CD4-positive, alpha-beta T cell treated with Interferon alpha-2 for 1 hour (primary cell): ENCODE measurements at places on chromosomes 5 and 9.

GRCh38 chr5:14326035-14326903 is 183.1 kb downstream of the TRIO start:
- no peak for DNase-seq

GRCh38 chr9:18678821-18679590 is 205.1 kb downstream of the ADAMTSL1 start:
- no peak for DNase-seq

- DNase-seq: no peak
Measured at GRCh38 chr5:171523781-171524180, 104.3 kb downstream of the FGF18 start.

DNA sequence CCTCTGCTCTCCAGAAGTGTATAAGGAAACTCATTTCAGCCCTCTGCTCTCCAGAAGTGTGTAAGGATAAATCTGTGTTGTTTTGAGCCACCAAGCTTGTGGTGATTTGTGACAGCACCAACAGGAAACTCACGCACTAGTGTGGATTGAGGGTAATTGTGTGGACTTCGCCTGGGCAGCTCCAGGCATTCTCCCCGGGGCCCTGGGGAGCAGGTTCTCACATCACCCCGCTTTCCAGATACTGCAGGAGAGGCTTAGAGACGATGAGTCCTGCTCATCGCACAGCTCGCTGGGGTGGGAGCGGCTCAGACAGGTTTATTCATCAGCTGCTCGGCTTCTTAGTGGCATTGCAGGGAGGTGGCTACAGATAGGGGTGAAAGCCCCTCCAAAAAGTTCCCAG is 38.4 kb upstream of the RNF130 start:
- DNase-seq: no peak

GRCh38 chr9:70911791-70912190 is 209.6 kb downstream of the TRPM3 start:
- DNase-seq: no peak

DNA sequence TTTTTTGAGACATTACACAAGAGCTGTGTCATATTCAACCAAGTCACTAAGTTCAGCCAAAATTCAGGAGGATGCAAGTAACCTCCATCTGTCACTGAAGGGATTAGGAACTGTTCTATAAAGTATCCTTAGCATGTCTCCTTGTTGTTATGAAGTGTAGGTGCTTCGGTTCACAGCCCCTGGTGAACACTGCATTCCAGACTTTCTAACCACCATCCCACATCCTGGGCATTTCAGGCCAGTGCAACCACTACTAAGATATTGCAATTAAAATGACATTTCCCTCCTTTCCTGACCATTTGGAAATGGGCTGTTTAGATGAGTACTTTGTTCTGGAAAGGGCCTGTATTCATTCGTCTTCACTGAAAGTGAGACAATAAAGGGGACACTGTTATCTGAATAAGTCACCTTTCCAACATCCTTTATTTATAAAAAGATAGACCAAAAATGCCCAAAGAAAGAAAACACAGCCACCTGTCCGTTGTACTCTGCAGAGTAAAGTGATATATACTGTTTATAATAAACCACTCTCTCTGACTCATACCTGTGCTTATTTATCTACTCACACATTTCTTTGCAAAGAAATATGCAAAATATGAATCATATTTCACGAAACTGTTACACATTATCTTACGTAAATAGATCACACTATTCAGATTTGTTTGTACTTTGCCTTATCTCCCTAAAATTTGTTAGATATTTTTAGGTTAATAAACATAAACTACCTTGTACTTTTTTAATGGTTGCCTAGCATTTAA is 861.9 kb downstream of the CDH18 start:
- no peak for DNase-seq

DNA sequence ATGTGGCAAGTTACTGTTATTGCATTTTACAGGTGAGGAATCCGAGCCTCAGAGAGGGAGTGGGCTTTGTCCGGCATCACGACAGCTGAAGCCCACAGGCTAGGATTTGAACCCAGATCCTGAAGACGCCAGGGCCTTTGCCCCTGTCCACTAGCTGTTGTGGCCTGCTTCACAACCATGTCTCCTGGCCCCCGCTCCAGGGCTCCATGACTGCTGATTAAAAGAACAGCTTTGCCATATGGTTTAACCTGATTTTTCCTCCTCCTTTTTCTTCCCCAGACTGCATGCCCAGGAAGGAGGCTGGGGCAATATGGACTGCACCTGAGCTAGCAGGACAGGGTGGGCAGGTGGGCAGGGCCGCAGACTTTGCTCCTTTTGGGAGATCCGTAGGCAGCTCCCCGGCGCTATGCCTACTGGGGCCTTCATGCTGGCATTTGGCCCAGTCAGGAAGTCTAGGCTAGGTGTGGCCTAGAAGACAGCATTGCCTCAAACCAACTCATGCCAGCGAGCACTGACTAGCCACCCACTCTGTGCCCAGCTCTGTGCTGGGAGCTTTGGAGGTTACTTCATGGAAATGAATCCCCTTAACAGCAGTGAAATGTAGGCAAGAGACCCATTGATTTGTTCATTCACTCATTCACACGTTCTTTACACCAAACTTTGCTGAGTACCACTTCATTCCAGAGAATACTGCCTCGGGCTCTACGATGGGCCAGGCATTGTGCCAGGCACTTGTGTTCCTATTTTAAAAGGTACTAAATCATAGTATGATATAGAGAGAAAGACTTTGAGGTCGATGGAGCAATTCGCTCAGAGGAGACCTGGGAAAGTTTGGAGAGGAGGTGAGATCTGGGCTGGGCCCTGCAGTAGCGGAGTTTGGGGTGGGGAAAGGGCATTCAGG is 94.3 kb upstream of the CPEB4 start:
- no peak for DNase-seq

DNA sequence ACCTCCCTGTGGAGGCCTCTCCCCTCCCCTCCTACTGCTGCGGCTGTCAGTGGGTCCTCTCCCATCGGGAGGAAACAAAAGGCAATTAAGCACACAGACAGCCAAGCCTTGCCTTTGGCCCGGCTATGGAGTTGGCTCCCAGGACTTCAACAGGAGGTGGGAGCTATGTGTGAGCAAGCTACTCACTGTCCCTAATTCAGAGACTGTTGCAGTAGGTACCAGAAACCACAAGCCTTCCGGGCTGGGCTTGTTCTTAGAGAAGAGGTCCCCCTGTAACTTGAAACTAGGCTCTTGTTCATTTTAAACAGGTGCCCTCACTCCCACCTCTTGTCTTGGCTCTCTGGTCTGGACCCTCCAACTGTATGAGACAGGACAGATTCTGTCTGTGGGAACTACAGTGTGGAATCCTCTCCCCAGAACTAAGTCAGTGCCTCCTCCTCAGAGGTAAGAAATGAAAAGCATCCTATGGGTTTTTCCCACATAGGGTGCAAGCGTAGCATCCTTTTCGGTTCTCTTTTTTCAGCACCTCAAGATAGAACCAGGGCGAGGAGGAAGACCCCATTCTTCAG is 561.1 kb downstream of the EBF1 start:
- DNase-seq: no peak

GRCh38 chr9:105835721-105836120 is 141.4 kb downstream of the TMEM38B start:
- no peak for DNase-seq

GRCh38 chr9:89839449-89839848 is 234.6 kb downstream of the GADD45G start:
- no peak for DNase-seq

GRCh38 chr5:140239939-140240700 is 62.8 kb downstream of the PFDN1 start:
- peak; percentile 60 for DNase-seq

DNA sequence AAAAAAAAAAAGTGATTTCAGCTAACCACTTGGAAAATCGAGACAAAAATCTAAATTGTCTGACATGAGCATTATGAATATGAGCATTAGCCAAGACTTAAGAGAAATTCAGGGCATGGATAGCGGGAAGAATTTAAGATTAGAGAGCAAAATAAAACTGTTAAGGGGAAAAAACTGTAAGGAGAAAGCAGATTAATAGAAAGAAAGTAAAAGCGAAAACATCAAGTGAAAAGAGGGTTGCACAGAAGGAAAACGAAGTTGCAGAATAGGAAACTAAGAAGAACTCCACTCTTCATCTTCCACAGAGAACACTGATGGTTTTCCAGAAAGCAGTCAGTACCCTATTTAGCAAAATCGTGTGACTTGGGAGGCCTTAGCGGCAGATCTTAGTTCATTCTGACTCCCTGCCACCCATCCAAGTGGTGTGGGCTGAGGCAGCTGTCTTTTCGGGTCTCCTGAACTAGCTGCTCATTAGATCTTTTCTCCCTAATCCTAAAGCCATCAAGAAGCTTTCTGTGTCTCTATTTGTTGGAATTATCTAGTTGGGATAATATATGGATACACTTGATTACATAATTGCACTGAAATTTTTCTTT is 3.7 kb downstream of the NIM1K start:
- DNase-seq: no peak

DNA sequence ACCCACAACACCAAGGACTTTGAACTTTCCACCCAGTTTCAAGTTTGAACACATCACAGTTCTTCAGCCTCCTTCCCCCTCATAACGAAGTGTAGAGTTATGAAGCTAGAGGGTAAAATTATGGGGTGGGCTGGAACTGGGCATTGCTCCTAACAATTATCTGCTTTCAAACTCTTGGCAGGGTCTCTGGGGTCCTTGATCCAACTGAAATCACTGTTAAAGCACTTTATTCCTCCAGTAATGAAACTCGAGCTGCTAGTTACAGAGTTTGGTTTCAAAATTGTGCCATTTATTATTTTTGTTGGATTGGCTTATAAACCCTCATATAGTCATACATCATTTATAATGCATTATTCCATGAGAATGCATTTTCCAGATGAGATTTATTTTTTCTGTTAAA is 158.5 kb downstream of the RGS3 start:
- DNase-seq: no peak

DNA sequence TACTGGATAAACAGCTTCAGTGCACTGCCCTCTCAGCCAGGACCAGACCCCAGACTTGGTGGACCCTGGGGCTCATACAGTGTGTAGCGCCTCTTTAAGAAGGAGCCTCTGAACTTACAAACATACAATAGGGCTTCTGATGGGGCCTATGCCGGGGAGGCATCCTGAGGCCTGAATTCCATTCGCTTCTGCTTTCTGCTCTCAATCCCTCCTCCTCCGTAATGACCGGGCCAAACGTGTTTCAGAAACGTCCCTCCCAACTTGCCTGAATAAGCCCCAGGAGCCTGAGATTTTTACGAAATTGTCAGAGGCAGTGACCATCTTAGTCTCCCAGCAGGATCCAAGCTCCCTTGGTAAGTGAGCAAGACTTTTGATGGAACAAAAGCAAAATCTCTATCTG is 128.1 kb upstream of the BOD1 start:
- DNase-seq: no peak

DNA sequence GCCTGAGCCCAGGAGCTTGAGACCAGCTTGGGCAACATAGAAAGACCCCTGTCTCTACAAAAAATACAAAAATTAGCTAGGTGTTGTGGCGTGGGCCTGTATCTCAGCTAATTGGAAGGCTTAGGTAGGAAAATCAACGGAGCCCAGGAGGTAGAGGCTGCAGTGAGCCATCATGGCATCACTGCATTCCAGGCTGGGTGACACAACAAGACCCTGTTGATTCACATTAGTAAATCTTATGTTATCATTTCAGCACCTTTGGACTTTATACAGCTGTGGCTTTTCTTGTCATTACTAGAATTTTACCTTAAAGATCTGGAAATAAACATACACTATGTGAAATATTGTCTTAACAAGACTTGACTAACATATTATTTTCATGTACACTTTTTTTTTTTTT is 185.0 kb downstream of the ZNF608 start:
- no peak for DNase-seq

DNA sequence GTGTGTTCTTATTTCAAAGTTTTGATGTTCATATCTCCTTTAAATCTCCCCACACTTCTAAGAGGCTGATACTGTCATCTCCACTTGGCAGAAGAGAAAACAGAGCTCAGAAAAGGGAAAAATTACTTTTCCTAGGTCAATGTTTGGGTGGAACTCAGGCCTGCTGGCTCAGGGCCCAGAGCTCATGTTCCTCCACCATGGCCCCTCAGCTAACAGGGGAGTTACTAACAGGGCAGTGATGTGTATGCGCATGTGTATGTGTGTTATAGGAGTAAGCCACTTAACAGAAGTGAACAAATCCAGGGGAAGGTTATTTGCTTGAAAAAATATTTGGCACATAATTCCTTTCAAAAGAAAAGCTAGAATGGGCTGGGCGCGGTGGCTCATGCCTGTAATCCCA is 2.5 kb downstream of the C1QTNF2 start:
- no peak for DNase-seq

DNA sequence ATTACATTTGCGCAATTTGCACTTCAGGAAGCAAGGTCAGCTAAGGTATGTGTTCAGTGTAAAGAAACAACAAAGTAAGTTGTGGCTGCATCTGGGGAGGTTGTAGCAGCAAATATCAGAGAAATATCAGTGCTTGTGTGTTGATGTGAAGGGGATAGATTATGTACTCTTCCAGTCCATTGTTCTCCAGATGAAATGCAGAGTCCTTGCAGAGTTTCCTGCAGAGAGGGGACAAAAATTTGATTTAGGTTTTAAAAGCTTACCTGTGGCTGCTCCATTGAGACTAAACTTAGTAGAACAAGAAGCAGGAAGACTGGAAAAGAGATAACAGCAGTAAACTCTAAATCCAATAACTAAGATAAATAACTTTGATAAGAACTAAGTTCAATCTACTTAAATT is 952.2 kb downstream of the CDH18 start:
- DNase-seq: no peak

DNA sequence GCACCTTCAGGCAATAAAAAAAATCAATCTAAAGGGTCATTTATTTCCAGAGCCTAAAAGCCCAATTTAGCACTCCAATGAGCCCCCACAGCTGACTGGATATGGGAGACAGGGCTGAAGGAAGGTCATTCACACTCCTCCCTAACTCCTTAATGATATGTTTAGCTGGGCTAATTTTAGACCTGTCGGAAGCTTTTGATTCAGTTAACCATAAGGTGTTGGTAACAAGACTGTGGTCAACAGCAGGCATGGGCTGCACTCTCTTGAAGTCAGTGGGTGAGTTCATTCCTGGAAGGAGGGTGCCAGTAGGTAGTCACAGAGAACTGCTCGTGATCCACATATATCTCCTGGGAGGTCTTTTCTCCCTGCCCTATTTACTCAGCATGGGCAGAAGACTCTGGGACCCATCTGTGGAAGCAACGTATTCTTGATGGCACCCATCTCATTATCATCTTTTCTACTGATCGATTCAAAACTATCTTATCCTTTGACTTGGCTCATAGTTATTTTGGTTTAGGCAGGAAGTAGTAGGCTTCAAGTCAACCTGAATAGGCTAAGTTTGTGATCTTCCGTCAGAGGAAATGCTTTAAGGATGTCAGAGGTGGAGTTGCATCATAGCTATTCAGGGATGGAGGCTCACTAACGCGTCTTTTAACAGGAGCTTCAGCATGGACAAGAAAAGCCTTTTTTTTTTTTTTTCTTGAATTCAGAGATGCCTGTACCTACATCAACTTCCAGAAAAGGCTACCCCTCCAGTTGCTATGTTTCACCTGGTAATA is 367.7 kb upstream of the SLC30A5 start:
- DNase-seq: no peak
